ENCODE measurements at places on chromosomes 1 and 21.
A peak's percentile ranks its signal among the peaks of the same experiment; 100 is the strongest.

- DNase-seq, result no peak
Measured at GRCh38 chr1:244113532-244114320, 62.6 kb downstream of the ZBTB18 start.

DNA sequence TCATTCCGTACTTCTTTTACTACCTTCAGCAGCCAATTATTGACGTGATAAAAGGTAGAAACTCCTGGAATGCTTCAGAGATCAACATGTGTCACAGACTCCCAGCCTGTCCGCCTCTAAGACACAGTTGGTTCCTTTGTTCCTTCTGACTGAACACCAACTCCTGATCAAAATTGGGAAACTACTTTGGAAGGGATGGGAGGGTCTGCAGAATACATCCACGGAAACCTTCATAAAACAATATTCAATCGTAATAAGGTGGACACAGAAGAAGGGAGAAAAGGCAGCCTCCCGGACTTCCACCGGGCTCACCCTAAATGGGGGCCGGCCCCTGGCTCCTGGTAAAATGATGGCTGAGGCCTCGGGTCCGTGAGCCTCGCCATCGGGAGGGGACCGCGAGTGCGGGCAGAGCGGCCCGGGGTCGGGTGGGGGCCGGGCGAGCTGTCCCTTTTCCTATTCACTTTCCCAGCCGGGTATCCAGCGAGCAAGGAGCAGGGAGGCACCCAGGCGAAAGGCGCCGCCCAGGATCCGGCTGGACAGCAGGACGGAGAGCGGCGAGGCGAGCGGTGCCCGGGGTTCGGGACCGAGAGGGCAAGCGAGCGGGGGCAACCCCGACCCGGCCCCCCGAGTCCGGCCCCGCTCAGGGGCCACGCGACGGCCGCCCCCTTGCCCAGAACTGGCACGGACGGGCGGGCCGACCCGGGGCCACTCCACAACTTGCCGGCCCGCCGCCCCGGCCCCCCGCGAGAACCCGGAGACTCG, 805 bp downstream of the NRIP1 start:
- DNase-seq, result peak; percentile 70

- DNase-seq, result no peak
Measured at GRCh38 chr1:239763850-239764249, 327.8 kb upstream of the FMN2 start.

- peak; percentile 94 for DNase-seq
Measured at GRCh38 chr1:1200876-1201810, 5.2 kb downstream of the TNFRSF18 start.

- no peak for DNase-seq
Measured at GRCh38 chr1:46653405-46653958, 14.7 kb downstream of the ATPAF1 start.

GRCh38 chr1:47537966-47538365, 100.1 kb downstream of the FOXD2 start:
- DNase-seq, result no peak

DNA sequence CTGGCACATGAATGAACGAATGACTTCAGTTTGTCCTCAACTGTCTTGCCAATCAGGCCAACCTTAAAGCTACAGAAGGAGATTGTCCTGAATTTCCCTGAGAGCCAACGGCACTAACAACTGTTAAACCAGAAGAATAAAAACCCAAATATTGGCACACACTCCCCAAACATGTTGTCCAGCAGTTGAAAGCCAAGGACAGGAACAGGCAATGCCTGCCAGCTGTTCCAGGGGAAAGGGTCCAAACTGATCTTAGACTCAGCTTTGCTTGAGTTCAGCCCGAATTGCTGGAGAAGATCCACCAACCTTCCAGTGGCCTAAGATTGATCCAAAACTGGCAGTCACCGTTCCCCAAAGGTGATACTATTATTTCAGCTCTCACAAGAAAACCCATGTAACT, 22.4 kb upstream of the AHCTF1 start:
- DNase-seq, result no peak

GRCh38 chr21:26652854-26653253, 79.8 kb upstream of the CYYR1 start:
- no peak for DNase-seq

DNA sequence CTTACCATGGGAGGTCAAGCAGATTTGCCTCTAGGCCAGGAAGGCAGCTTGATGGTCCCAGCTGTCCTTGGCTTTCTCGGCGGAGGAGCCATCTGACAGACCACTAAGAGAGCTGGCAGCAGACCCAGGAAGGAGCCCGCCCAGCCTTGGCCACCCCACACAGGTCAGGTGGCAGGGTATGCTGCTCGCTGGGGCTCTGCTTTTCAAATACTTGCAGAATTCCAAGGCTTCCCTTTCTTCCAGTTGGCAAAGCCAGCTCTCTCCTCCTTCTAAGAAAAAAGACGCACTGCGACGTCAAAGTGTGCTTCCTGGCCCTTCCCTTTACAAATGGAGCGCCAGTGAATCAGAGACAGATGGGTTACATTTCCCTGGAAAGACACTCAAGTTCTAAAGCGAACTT, 229.4 kb downstream of the CACNA1E start:
- no peak for DNase-seq

GRCh38 chr1:178798232-178798861, 72.5 kb downstream of the ANGPTL1 start:
- no peak for DNase-seq

- no peak for DNase-seq
Measured at GRCh38 chr1:228527596-228527995, 40.4 kb downstream of the RNF187 start.

DNA sequence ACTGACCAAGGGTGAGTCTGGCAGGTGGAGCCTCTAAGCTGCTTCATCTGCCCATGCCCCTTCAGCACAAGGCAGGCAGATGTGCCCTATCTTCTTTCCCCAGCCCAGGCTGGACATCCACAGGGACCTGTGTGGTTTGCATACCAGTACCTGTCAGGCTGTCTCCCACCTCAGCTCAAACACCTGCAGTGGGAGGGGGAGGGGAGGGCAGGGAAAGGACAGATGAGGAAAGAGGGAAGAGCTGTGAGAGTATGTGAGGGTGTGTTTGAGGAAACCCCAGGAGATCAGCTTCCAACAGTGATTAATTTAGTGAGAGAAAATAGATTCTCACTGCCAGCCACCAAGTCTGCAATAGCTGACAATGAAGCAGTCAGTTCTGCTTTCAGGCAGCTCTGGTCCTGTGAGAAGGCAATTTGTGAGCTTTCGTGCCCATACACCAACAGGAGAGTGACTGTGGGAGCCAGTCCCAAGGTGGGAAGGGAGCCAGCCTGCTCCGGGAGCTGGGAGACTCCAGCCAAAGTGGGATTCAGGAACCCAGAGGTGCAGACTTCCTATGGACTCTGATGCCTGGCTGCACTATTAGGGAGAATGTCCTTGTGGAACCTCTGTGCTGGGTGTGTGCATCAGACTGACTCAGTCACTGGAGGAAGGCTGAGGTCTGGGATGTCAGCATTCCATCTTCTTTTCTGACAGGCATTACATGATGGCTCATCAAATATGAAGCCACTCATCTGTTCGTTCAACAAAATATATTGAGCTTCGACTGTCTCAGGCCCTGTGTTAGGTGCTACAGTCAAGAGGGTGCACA, 59.7 kb downstream of the TNR start:
- no peak for DNase-seq

GRCh38 chr1:226980122-226980560, 40.0 kb downstream of the COQ8A start:
- peak; percentile 50 for DNase-seq

DNA sequence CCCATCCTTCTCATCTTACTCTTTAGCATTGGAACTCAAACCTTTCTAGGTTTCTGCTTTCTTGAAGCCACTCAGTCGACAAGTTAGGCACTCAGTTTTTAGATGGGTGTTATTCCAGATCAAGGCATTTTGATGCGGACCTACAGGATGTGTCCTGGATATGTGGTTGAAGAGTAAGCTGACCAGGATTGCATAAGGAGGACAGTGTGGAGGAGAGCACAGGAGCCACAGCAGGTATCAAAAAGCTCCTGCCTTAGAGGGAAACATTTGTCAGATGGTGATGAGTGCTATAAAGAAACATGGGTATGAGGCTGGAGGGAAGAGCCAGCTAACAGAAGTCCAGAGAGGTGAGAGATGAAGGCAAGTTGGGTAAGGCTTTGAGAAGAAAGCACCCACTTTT, 33.9 kb upstream of the OPRD1 start:
- DNase-seq, result no peak

DNA sequence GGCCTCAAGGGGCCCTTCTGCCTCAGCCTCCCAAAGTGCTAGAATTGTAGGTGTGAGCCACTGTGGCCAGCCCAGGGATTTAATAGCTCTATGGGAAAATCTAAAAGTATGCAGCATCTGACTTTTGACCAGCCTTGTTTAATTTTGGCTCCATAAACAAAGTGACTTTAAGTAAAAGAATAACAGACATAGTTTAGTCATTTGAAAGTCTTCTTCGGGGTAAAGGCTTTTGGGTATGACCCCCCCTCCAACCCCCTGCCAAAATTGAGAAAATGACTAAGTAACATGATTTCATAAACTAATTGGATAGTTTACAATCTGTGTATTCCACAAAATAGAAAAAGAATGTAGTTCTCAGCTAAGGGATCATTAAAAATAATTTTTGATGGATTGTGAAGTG, 17.0 kb downstream of the GPBP1L1 start:
- DNase-seq, result no peak

All from activated CD8-positive, alpha-beta memory T cell treated with anti-CD3 and anti-CD28 coated beads, Interleukin-2, amount 50 U/mL, for 48 hours (primary cell).